ENCODE measurements at places on chromosomes 1 and 21.
A peak's percentile ranks its signal among the peaks of the same experiment; 100 is the strongest.

DNA sequence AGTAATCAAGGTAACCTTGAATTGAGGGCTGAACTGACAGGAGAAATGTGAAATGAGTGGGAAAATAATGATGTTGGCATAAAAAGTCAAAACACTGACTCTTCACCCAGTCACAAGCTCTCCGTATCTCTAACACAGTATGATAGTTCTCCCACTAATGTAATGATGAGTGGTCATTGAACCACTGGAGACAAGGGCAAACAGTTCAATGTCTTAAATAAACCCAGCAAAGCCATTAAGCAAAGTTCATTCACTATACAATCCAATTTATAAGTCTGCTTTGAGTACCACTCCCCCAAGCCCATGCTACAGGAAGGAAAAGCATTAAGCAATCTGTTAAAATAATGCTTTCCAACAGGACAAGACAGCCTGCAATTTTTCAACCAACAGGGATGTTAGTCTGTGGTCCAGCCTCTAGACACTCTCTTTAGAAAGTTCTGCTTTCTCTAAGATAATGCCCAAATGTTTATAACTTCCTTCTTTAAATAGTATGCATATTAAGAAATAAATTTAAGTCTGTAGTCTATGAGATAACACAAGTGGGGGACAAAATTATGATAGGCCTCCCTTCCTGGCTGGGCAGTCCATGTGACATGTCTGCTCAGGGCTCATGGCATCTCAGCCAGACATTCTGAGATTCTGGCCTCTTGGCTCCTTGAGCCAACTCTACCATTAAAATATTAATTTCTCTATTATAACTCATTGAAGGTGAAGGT, 25.5 kb upstream of the DDAH1 start:
- DNase-seq, result no peak

GRCh38 chr1:226654046-226654667, 84.9 kb downstream of the ITPKB start:
- no peak for DNase-seq

DNA sequence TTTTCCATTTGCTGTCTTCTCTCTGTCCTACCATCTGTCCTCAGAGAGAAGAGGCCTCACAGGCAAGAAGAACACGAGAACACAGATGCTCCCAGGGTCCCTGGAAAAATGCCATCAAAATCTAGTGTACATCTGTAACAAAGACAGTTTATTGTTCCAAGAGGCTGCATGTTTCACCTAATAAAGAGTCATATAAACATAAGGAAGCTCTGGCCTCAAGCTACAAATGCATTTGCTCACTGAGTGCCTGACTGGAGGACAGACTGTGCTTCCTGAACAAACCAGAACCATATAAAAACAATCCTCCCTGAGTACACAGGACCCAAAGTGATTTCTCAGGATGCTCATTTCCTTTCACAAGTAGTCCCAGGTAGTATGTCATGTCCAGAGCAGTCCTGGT, 76.3 kb upstream of the SLC44A3 start:
- peak; percentile 83 for DNase-seq

DNA sequence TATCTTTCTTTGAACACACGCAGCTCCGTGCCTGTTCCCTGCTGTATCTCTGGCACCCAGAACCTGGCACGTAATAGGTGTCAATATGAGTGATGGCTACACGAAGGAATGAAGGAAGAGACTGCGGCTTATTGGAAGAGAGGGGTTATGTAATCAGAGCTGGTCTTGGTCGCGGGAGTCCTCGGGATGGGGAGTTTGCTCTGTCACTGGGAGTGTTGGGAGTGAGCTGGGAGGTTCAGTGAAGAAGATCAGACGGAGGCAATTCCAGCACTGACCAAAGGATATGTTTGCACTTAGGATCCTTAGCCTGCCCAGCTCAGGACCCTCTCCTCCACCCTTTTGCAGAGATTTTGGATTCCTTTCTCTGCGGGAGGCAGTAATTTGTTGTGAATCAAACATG, 709.1 kb downstream of the PTPRU start:
- no peak for DNase-seq

GRCh38 chr1:165492845-165493373, 48.0 kb upstream of the RXRG start:
- no peak for DNase-seq

DNA sequence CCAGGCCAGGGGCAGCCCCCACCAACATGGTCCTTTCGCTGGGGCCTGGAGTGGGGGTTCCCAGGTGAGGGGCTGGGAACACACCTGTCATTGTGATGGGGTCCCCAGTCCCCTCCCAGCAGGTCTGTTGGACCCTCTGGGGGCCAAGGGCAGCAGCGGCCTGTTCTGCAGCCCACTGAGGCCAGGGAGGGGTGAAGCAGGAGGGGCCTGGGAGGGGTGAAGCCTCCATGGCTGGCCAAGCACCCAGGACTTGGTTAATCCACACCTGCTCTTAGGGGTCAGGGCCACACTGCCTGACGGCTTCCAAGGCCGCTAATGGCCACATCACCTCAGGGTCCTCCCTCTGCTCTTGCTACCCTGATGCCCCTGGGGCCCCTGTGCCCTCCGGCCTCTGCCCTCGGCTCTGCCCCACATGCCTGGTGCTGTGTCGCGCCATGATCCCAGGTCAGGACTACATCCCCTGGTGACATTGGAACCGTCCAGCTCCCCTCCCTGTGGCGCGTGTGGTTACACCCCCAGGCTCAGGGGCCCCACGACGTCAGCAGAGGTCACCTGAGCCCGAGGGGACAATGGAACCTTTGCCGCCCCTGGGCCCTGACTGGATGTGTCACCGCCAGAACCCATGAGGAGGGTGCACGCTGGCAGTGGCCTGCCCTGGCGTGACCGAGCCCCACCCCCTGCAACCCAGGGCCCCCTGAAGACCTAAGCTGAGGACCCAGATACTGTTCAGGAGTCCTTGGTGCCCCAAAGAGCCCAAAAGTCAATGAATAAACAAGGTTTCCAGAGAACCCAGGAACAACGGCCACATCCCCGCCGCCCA, 7.0 kb downstream of the TNFRSF18 start:
- no peak for DNase-seq

- DNase-seq, result no peak
Observed at GRCh38 chr1:229732061-229732460, 106.0 kb downstream of the URB2 start.

DNA sequence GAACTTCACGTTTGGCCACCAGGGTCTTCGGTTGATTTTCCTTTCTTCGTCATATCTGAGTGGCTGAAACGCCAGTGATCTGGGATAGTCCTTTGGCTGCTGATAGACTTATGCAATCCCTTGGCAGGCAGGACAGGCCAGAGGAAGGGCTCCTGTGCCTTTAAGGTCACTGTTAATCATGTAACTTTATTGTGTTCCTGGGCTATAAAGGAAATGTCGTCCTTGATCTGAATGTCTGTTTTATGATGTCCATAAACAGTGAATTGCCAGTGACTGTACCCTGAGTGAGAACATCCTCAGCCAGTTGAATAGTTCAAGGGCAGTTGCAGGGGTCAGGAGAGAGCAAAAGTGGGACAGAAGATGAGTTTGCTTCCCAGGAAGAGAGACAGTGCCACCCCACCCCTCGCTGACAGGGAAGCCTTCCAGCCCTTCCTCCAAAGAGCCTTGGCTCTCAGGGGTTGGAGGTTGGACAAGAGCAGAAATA, 68.0 kb downstream of the PDE9A start:
- no peak for DNase-seq

GRCh38 chr1:240572328-240572727, 39.6 kb downstream of the GREM2 start:
- DNase-seq, result no peak

DNA sequence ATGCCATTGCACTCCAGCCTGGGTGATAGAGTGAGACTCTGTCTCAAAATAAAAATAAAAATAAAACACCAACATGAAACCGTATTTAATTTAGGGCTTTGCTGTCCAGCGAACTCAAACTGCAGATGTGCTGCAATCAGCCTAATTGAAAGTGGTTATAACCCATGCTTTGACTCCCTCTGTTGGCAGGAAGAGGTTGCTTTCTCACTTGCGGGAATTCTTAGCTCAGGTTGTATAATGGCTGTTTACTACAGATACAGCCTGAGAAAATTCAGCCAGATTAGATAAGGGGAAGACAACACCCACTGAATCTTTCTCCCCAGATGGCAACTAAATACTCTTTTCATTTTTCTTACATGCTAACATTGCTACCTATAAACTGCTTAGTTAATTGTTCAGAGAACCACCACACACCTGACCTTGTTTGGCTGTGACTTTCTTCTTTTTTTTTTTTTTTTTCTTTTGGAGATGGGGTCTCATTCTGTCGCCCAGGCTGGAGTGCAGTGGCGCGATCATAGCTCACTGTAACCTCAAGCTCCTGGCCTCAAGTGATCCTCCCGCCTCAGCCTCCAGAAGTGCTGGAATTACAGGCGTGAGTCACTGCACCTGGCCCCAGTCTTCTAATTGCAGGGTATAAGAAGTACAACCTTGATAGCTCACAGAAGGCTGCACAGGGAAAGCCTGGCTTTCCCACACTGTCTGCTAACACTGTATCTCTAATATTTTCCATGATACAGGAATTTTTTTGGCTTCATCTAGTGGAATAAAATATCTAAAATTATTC, 34.6 kb downstream of the DNTTIP2 start:
- DNase-seq, result peak; percentile 47

DNA sequence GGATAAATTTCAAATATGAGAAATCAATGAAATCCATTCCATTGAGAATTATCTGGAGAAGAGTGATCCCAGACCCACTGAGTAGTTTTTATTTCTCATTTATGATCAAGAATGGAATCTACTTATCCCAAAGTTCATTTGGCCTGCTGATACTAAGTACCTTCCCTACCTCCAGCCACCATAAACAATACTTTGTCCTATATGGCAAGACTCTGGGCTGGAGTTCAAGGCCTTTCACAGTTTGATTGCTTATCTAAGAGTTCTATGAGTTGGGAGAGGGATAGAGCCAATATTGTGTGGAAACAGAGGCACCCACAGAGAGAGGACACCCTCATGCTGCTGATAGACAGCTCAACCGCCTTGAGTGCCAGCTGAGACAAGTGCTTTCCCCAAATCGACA, 5.1 kb downstream of the PDZK1 start:
- no peak for DNase-seq

DNA sequence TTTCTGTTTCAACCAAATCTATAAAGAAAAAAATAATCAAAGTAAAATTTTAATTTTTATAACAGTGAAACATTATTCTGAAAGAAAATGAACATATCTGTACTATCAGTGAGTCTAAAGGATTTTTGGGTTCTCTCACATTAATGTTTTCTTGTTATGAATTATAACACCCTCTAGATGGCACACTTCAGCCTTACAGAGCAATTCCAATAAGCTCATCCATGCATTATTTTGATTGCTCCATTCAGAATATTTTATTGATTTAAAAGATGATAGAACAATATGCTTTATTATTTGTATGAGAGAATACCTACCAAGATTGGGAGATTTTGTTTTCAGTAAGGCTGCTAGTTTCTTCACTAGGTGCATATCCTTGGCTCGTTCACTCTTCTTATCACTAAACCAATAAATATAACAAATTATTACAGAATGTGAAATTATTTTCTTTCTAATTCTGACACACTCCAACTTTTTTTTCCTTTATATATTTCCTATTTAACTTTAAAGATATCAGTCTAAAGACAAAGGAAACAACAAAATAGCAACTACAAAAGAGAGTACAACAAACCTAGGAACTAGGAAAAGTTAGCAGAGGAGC, 82.4 kb downstream of the RAB3GAP2 start:
- DNase-seq, result peak; percentile 1

DNA sequence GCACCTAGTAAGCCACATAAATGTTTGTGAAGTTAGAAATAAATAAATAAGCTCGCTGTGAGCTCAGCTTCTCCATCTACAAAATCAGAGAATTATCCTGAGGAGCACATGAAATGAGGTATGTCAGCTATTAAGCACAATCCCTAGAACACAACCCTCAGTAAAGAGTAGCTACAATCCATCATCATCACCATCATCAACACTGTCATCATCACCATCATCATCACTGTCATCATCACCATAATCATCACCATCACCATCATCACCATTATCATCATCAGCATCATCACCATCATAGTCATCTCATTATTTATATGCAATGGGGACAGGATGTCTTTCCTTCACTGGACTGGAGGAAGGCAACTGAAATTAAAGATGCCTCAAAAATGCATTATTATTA, 189.6 kb downstream of the NPHP4 start:
- no peak for DNase-seq

- DNase-seq, result no peak
Observed at GRCh38 chr1:8794605-8795004, 22.8 kb downstream of the RERE start.

DNA sequence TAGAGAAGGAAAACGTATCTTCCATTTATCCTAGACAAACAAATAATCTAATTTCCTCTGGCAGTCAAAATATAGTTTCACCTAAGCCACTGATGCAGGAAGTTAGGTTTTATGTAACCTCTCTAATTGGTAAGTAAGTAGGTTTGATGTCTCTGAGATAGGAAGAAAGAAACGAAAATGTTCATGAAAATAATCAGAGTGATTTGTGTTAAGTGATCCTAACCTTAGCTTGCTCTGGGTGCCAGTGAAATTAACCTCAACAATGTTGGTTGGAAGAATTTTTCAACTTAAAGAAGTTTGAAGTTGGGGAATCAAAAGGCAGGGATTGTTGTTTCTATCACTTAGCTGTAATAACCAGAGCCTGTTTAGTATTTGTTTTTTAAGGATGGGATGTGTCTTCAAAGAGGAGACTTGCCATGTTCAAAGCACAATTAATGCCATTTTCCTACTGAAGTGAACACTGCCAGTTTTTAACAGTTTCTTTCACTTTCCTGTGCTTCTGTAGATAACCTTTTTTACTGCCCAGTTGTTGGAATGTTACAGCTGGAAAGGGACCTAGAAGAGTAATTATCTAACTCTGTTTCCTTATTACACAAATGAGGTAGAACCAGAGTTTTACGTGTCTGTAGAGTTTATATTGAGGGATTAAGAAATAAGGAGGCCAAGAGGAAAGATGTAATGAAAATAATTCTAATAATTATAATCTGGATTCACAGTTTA, 18.4 kb downstream of the HIPK1 start:
- DNase-seq, result no peak

GRCh38 chr1:89735479-89735878, 85.4 kb upstream of the LRRC8D start:
- DNase-seq, result no peak

GRCh38 chr1:67710417-67710816, 25.4 kb downstream of the GADD45A start:
- peak; percentile 46 for DNase-seq

- no peak for DNase-seq
Observed at GRCh38 chr1:207302618-207303393, 18.7 kb upstream of the CD55 start.

- no peak for DNase-seq
Observed at GRCh38 chr1:246725191-246725590, 982 bp downstream of the SCCPDH start.

DNA sequence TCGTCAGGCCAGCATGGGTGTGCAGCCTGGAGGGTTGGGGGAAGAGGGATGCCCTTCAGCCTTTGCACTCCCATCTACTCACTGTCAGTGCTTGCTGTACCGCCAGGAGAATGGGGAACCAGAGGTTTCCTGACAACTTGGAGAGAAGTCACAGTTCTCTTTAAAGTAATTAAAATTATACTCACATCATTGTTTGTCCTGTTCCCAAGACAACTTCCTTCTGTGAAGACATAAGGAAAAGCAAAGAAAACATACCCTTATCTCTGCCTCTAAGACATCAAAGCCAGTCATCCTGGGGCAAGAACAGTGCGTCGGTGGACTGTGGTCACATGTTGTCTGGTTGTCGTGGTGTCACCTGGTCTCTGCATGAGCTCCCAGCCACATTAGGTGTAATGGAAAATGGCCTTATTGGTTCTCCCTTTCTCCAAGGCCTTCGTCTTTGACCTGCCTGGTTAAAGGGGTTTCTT, 17.6 kb downstream of the TRAF5 start:
- no peak for DNase-seq

Measured in skeletal muscle cell (primary cell).